ENCODE measurements at places on chromosomes 6 and 20.

- no peak for DNase-seq
Measured at GRCh38 chr6:90411292-90411781, 114.7 kb upstream of the BACH2 start.

GRCh38 chr6:27591699-27592480, 119.0 kb upstream of the ZNF184 start:
- DNase-seq: peak; percentile 71

DNA sequence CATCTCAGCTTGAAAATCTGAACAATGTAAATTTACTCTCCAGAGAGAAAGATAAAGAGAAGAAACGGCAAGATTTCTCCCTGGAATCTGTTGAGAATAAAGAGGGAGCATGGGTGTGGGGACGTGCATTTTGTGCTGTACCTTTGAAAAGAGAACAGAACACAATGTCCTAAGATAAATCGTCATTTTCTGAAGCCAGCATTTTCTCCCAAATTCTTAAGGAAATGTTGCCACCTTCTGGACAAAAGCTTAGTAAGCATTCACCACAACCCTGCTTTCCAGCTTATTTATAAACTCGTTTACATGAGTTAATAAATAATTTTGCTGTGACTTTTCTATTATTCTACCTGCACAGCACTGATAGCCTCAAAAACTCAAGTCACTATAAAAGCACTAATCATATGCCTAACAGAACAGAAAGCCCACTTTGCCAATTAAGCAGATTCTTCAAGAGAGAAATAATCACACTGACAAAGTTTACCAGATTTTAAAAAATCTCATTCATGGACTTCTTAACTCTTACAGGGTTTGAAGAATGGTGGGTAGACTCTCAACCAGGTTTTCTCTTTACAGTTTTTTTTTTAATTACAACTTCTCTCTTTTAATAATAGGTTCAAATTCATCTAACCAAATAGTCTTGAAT, 155.8 kb downstream of the MBOAT1 start:
- peak; percentile 34 for DNase-seq

GRCh38 chr20:48676795-48677460, 150.9 kb downstream of the PREX1 start:
- DNase-seq: no peak

DNA sequence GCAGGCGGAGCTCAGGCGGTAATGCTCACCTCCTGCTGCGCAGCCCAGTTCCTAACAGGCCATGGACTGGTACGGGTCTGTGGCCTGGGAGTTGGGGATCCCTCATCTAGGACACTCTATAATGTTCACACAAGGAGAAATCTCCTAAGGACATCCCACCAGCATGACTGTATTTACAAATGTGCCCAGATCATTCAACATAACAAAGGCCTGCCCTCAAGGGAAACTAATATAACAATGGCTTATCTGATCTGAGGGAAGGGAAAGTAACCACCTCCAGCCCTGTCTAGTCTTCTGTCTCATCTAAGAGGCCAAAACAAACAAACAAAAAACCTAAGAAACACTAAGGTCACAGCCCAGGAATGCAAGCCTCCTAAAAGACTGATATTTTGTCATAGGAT, 232.8 kb downstream of the RNGTT start:
- DNase-seq: peak; percentile 84

- no peak for DNase-seq
Measured at GRCh38 chr20:36969051-36969450, 17.5 kb upstream of the SAMHD1 start.

DNA sequence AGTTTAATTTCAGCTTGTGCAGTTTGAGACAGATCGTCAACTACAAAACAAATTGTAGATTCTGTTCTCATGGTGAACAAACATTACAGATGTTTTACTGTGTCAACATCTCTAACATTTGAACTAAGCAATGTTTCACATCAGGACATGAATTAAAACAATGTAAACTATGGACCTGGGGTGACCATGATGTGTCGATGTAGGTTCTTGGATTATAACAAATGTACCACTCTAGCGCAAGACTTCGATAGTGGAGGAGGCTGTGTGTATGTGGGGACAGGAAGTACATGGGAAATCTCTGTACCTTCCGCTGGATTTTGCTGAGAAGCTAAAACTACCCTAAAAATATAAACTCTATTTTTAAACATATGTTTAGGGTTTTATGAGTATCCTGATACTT, 17.1 kb downstream of the HIVEP2 start:
- no peak for DNase-seq

- DNase-seq: no peak
Measured at GRCh38 chr6:21521276-21521675, 72.3 kb upstream of the SOX4 start.

GRCh38 chr20:60579941-60580515, 621.8 kb downstream of the CDH26 start:
- no peak for DNase-seq

DNA sequence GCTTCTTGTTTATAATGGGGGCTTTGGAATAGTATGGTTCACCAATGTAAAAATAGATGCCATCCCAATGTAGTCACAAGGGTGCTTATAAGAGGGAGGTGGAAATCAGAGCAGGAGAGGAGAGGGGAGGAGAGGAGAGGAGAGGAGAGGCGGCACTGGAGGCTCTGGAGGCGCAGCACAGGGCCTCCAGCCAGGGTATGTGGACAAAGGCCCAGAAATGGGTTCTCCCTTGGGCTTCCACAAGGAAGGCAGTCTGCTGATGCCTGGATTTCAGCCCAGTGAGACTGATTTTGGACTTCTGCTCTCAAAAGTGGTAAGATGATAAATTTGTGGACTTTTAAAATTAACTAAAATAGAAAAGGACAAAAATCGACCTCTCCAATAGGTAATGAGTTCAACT, 116.8 kb downstream of the RNASET2 start:
- DNase-seq: no peak

DNA sequence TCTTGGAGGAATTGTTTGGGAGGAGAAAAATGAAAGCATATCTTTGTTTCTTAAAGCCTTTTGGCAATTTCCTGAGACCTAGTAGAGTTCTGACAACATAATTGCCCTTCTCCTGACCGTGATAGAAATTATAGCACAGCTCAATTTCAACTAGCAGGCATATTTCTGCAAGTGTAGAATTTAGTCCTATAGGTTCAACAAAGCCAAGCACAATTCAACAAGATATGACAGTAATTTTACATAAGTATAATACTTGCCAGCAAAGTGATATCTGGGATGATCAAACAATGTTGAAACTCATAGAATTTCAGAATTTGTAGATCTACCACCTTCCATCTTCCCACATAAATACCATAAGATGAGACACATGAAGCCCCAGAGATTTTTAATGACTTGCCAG, 73.1 kb downstream of the SPTLC3 start:
- no peak for DNase-seq

GRCh38 chr6:127581576-127581975, 4.6 kb downstream of the C6orf58 start:
- DNase-seq: no peak

DNA sequence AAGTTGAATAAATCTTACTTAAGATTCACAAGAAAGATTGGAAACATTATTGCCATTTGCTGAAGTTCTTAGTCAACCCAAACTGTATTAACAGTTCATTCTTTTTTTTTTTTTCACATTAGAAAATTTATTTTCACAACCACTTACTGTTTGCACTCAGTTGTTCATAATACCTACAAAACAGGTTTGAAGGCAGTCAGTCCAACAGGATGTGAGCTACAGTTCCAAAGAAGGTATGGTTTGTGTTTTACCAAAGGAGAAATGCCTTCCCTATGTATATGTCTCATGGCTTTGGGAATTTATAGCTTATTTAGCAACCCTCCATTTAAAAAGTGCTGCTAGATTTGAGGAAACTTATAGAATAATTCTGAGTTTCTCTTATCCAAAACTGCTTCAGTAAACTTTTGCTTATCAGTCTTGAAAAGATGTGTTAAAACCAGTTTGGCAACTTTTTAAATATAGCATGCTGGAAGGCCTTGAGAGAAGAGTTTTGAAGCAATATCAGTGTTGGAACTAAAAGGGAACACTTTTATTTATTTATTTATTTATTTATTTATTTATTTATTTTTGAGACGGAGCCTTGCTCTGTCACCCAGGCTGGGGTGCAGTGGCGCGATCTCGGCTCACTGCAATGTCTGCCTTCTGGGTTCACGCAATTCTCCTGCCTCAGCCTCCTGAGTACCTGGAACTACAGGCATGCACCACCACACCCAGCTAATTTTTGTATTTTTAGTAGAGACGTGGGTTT, 46.8 kb upstream of the RREB1 start:
- DNase-seq: no peak

- DNase-seq: no peak
Measured at GRCh38 chr6:110856296-110856695, 18.3 kb upstream of the AMD1 start.

DNA sequence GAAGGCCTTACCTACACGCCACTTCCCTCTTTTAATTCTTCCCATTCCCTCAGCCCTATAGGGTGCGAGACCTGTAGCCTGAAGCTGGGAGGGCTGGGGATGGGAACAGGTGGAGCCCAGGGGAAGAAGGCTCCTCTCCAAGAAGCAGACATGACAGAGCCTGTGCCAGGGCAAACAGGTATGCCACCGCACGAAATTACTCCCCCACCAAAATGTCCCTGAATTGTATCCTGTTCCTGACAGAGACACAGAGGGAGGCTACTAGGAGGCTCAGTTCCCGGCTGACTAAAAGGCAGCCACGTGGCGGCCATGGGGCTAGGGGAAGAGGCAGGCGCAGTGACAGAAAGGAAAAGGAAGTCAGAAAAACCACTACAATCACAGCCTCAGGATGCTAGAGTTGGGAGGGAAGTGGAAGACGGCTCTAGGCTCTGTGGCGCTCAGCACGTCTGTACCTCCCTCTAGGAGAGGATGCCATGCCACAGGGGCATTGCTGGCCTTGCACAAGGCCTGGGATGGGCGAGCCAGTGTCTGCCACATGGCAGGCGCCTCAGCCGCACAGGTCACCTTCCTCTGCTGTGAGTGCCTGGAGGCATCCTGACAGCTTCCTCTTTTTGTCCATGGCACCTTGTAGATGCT, 27.7 kb downstream of the TFEB start:
- DNase-seq: no peak

DNA sequence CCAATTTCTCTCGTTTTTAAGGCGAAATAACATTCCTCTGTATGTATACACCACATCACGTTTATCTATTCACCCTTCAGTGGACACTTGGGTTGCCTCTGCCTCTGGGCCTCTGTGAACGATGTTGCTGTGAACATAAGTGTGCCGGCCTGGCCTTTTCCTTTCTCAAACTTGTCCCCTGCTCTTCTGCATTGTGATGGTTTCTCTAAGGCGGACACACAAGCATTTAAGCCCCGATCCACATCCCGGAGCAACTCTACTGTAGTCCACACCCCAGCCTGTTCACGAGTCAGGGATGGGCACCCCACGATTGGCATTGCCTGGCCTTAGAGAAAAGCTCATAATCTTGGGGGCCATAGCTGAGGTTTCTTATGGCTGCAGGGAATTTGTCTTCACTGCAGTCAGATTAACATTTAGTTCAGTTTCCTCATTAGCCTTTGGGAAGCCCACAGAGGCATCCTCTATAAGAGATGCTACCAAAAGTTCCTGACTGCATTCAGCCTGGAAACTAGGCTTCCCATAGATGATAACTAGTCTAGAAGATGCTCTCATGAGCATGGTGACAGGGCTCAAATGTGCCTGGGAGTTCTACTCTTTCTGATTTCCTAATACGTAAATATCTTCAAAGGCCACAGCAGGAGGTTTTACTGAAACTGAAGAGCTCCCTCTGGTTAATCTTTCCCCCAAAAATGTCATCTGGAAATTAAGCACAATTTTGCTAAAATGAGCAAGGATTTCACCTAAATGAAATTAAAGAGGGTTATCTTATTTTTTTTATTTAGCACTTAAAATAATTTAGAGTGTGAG, 762 bp downstream of the ZC3H12D start:
- no peak for DNase-seq

- DNase-seq: no peak
Measured at GRCh38 chr6:21166754-21167153, 426.8 kb upstream of the SOX4 start.

DNA sequence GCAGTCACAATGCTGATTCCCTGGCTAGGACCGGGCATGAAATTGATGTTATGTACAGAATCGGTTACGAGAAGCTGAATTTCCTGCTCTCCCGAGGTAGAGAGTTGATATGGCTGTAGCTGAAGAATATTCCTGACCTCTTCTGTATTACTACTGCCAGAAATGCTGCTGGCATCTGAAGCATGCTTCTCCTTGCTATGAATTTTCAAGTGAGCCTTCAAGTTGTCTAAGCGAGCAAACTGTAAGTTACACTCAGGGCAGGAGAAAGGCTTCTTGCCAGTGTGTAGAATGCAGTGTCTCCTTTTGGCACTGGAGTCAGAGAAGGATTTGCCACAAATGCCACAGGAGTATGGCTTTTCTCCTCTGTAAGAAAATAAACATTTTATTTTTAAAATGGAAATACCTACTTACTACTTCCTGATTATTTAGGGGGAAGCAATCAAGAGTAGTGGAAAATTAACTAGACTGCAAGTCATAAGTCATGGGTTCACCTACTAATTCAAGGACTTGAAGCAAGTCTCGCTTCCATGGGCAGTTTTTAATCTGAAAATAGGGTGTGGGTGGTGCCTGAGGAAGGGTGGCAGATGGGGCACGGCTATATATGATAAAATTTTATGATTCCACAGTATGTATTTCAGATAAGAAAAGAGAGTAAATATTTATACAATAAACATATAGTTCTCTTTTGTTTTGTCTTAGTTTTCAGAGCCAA, 10.8 kb upstream of the MICAL1 start:
- no peak for DNase-seq

- DNase-seq: peak; percentile 49
Measured at GRCh38 chr20:32483351-32484224, 101.5 kb downstream of the NOL4L start.

GRCh38 chr6:138571181-138571580, 71.9 kb upstream of the NHSL1 start:
- no peak for DNase-seq

DNA sequence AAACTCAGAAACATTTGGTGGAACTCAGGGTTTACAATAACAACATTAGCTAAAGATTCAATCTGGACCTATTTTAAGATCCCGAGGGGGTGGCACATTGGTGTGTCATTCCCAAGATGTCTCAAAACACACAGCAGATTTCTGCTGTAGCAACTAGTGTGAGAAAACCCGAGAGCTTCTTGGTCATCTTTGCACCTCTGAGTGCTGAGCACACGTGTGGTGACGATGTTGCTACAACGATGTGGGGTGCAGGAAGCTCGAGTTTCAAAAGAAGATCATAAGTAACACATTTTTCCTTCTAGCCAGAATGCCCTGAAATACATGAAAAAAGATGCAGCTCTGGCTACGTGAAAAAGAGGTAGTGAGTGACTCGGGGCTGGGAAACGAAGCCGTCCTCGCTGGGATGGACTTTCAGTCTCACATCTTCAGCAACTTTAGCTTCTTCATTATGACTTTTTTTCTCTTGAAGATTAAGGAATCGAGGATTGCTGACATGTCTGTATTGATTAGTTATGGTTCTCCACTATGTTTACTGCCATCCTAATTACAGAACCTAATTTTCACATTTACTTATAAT, 1.5 kb downstream of the RAMACL start:
- peak; percentile 60 for DNase-seq

- no peak for DNase-seq
Measured at GRCh38 chr6:24833711-24834386, 35.1 kb upstream of the ARMH2 start.

Measured in brain microvascular endothelial cell (primary cell).